ENCODE measurements at places on chromosomes 6 and 20. TPM values are rescaled to one million over a fixed set of nuclear protein-coding genes. Genes with fewer than 3 reads are reported as not detected.

Gene RIPPLY2
- 5.4 TPM for total RNA-seq

Gene KCNK16
- total RNA-seq = not detected

Gene NR2E1
- total RNA-seq = not detected

Gene DPPA5
- 7.0 TPM for total RNA-seq

Gene MEI4
- 0.63 TPM for total RNA-seq

Gene TMEM74B
- total RNA-seq = 4.8 TPM

Gene ANGPT4
- 0.17 TPM for total RNA-seq

Gene SPATA25
- total RNA-seq = 7.5 TPM

Gene FAM162B
- 6.3 TPM for total RNA-seq

Gene LCA5
- 3.3 TPM for total RNA-seq

Gene SRXN1
- total RNA-seq = 26.6 TPM

Gene PDE10A
- total RNA-seq = 3.9 TPM

Gene C20orf141
- total RNA-seq = not detected

Gene TAGAP
- total RNA-seq = not detected

Gene RHAG
- total RNA-seq = not detected

Gene CCND3
- 30.9 TPM for total RNA-seq

Gene SLC4A11
- total RNA-seq = 12.1 TPM

Gene TRIM38
- total RNA-seq = 0.58 TPM

Gene EPB41L1
- total RNA-seq = 33.1 TPM

Gene ZC2HC1B
- not detected for total RNA-seq

Gene PRICKLE4
- total RNA-seq = 0.66 TPM

Gene WFDC10A
- total RNA-seq = not detected

Gene EPPIN
- not detected for total RNA-seq

Gene SMOC2
- total RNA-seq = 6.5 TPM

Gene PBOV1
- not detected for total RNA-seq

Gene RPS21
- 964 TPM for total RNA-seq

Gene SLC22A1
- not detected for total RNA-seq

Gene ARFGEF3
- 24.6 TPM for total RNA-seq

Gene OSER1
- total RNA-seq = 31.1 TPM

Gene PI16
- not detected for total RNA-seq

Gene NOX3
- not detected for total RNA-seq

Gene DOK5
- 5.0 TPM for total RNA-seq

Gene HLA-DQA1
- total RNA-seq = not detected

Gene TMC2
- 0.12 TPM for total RNA-seq

Gene SH3BGRL2
- total RNA-seq = 23.8 TPM

Gene TOMM6
- 195 TPM for total RNA-seq

Gene GINS1
- total RNA-seq = 65.4 TPM
